SHP77 treated with DMSO at 0.1 percent for 48 hours (cell line): ENCODE measurements at places on chromosomes 12 and 14.
A peak's percentile ranks its signal among the peaks of the same experiment; 100 is the strongest.

- no peak for DNase-seq
Measured at GRCh38 chr12:115046805-115047204, 362.8 kb upstream of the TBX3 start.

DNA sequence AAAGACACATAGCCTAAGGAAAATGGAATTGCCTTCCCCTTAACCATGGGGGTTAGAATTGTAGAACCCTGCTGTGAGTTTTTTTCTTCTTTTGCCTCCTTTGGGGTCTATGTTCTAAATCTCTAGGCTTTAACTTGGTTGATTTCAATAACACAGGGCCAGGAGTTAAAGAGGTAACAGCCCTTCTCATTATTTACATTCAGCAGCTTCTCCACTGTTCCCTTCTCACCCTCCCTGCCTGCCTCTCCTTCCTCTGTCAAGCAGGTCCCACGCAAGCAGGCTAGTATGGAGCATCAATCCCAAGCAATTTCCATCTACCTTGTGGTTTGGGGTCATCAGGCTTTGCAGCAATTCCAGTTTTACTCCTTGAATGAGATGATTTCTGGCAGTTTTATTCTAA is 236.1 kb upstream of the G2E3 start:
- no peak for DNase-seq

DNA sequence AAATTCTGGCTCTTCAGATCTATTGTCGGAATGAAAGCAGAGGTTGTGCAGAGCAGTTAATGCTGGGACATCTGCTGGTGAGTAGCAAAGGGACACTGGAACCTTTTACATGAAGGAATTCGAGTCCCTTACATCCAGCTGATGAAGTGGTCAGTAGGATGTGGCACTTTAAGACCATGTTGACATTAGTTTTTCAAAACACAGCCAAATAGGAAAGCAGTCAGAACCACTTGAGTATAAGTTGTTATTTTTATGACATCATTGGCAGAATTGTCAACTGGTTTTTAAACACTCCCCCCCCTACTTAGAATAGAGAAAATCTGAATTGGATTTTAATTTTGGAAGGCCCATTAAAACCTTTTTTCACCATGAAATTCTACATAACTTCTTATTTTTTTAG is 46.8 kb upstream of the AMN start:
- DNase-seq, result no peak

- peak; percentile 33 for DNase-seq
Measured at GRCh38 chr14:30559638-30560091, 707 bp downstream of the G2E3 start.

DNA sequence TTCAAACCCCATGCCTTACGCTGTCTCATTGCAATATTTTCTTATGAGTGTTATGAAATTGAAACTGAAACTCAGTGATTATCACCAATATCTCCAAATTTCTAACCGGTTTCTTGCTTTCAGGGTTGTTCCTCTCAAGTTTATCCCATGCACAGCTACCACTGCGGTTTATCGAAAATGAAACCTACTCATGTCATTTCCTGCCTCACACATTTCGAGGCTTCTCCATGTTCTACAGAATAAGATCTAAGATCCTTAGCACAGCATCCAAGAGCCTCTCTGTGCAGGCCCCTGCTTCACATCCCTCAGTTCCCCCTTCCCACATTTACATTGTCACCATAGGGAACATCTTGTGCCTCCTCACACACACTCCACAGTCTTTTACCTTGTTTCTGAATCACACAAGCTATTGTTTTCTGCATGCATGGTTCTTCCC is 45.5 kb upstream of the FAR2 start:
- DNase-seq, result no peak

DNA sequence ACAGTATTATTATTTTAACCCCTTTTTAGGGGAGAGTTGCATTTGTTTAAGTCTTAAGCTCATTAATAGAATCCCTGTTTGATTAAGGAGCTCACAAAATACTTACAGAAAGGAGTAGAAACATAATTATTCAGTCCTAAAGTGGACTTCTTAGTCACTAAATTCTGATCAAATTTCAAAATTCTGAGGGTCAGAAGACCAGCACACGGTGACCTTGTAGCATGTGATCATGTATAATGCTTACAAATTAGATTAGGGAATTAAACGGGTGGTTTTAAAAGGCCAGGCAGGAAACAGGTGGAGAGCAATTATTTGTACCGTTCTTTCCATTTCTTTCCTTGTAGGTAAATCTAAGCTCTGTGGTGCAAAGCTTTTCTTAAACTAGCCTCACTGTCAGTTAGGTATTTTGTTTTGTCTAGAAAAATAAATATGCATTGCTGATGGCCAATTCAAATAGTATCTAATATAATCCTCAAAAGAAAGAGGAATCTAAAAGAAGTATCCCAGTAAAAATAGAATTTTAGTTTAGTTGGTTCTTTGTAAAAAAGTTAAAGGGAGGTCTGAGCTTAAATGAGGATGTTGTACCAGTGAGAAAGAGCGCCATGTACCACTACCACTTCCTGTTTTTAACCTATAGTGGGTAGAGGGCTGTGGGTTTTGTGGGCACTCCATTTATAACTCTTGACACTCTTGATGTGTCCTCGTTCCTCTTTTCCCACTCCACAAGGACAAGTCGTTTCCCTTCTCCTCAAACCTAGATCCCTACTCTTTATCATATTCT is 51.1 kb downstream of the SLC38A1 start:
- DNase-seq, result no peak

DNA sequence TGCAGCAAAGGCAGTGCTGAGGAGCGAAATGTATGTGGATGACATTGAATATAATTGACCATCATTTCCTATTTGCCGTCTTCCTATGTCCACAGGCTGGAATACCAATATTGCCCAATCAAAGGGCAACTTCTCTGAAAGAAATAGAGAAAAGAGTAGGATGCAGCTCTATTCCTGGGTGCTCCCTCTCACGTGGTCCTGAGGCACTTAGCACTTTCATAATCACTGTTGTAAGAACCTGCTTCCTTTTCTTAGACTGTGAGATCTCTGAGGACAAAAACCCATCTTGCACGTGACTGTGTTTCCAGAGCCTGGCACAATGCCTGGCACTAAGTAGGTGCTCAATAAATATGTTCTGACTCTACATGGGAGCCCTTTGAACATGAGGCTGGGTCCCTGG is 122.7 kb upstream of the CPM start:
- no peak for DNase-seq

- no peak for DNase-seq
Measured at GRCh38 chr14:80577599-80577998, 363.9 kb downstream of the CEP128 start.

DNA sequence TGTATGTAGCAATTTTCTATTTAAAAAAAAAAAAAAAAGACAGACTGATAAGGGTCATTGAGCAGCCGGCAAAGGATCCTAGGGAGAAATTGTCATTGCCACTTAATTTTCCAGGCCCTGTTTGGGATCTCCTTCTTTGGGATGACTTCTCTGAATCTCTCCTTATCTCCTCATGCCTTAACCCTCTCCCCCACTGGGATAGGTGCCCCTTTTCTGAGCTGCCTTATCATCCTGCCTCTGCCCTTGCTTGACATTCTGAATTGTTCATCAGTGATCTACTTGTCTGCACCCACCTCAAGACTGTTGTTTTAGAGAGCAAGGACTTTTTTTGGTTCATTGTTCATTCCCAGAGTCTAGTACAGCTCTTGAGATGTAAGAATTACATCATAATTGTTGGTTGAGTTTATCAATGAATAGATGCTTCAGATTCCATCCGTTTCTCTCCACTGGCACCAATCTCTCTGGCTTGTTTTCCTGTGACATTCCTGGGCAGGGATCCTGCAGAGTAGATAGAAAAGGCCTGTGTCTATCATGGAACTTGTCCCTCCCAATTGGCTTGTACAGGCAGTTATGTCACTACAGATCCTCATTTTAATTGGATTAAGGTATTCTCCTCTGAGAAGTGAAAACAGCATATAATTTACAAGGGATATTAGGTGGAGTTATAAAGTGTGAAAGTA is 42.6 kb downstream of the SOCS2 start:
- DNase-seq, result no peak

- DNase-seq, result no peak
Measured at GRCh38 chr14:101072070-101072469, 168.5 kb upstream of the RTL1 start.

DNA sequence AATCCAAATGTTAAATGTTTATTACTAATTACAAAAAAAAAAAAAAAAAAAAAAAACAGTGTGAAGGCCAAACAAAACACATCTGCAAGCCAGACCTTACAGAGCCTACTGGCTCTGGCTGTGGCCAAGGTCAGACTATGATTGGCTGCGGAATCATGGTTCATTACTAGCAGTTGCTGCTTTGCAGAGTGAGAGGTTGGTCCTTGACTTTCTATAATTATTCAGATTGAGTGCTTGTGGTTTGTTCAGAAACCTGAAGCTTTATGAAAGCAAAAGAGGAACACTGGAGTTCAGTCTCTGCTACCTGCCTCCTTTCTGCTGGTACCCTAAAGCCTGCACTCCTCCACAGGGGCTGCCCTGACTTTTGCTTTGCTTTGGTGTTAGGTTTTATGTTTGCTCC is 550.9 kb downstream of the BCL11B start:
- DNase-seq, result no peak

DNA sequence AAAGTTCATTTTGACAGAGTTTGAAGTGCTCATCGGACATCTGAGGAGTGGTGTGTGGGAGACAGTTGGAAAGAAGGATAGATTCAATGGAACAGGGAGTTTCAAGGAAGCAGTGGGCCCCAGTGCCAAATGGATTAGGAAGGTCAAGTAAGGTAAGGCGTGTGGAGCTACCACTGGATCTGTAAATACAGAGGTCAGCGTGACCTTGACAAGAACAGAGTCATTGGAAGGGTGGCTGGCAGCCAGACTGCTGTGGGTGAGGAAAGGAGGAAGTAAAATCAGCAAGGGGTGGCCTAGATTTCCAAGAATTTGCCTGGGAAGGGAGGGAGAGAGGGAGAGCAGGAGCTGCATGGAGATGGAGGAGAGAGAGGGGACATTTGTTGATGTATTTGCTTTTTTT is 68.2 kb upstream of the IGF1 start:
- DNase-seq, result no peak

DNA sequence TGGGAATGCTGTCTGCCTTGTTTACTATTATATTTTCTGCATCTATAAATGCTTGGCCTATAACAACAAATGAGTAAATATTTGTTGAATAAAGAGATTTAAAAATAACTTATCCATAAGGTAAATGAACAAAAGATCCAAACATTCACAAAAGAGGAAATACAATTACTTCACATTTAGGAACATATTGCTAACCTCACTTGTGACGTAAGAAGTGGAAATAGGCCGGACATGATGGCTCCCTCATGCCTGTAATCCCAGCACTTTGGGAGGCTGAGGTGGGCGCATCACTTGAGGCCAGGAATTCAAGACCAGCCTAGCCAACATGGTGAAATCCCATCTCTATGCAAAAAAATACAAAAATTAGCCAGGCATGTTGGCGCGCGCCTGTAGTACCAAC is 25.7 kb upstream of the CKAP4 start:
- DNase-seq, result no peak

DNA sequence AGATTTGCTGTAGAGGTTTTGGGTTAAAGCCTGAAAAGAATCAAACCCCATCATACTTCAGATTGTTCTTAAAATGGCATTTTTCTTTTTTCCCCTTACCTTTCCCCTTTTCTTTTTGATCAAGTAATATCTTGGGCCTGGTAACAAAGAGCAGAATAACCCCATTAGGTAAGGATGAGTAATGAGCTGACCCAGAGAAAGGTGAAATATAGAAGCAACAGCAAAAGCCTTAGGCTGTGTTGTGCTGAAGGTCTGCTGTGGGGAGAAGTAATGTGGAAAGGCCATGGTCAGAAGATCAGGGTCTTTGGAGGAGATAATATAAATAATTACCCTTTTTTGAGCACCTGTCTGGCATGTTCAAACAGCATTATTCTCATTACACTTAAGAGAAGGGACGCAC is 42.3 kb downstream of the MIA2 start:
- no peak for DNase-seq

GRCh38 chr12:47370421-47370820 is 290.7 kb upstream of the AMIGO2 start:
- no peak for DNase-seq

DNA sequence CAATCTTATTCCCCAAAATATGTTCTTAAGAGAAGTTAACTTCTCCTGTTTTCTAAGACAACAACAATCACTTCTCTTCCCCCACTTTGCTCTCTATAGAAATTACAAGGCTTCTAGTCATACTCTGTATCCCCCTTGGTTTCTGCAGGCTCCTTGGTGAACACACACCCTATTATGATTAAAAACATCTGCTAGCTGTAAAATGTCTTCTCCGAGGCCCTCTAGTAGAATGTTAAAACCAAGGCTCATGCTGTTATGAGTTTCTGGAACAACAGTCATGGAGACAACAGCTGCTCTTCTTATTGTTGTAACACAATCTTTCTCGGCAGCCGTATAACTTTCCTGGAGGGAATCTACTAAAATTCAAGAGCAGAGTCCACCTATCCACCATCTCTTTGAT is 397.5 kb upstream of the CCDC196 start:
- DNase-seq, result no peak

- no peak for DNase-seq
Measured at GRCh38 chr12:26748412-26748740, 84.6 kb downstream of the ITPR2 start.

- no peak for DNase-seq
Measured at GRCh38 chr12:13182881-13183280, 13.6 kb upstream of the EMP1 start.

DNA sequence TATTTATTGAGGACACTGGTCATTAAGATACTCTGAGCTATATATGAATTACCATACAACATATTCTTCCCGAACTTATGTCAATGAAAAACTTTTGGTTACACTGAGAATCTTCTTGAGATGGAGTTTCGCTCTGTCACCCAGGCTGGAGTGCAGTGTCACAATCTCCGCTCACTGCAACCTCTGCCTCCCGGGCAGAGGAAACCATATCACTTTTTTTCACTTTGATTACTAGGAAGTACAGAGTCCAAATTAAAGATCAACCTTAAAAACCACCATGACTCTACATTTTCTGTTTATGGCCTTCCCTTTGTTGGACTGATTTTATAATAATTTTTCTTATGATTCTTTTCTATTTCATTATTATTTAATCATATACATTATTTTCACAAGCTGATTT is 336.5 kb downstream of the FSCB start:
- no peak for DNase-seq

DNA sequence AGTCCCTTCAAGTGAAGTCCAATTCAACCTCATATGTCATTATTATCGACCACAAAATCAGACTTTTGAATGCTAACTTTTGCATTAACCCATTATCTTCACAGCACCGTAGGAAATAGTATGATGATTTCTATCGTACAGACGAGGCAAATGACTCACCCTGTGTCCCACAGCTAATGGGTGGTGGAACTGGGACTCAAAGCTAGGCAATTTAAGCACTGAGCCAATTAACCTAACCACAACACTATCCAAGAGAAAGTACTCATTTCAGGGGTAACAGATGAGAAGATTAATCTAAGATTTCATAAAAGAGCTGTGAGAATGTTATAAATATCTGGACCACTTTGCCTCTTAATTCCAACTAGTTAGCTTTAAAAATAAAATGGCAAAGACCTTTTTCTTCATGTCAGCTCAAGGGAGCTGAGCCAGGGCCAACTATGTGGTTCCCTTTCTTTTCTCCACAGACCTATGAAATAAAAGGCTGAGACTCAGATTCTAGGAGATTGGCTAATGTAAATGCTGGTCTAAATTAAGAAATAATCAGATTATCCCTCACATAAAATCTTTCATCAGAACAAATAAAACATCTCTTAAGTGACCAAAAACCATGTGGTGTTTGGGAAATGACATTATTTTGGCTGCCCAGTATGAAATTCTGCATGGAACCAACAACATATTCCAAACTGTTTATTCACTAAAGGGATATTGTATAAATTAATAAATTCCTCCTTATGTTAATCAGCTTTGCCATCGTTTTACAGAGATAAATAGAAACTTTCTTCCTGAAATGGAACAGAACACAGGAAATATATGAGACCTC is 4.9 kb downstream of the PTGER2 start:
- DNase-seq, result no peak

- DNase-seq, result no peak
Measured at GRCh38 chr14:64681796-64682710, 22.2 kb upstream of the PLEKHG3 start.
